NCI-H774 (cell line): ENCODE measurements at places on chromosomes 16 and 17.

- DNase-seq = no peak
Measured at GRCh38 chr16:31880322-31880979, 6.8 kb downstream of the ZNF267 start.

GRCh38 chr16:55508271-55508921 lies 476 bp upstream of the LPCAT2 start:
- no peak for DNase-seq

- DNase-seq = no peak
Measured at GRCh38 chr17:51029142-51029541, 91.5 kb downstream of the SPAG9 start.

DNA sequence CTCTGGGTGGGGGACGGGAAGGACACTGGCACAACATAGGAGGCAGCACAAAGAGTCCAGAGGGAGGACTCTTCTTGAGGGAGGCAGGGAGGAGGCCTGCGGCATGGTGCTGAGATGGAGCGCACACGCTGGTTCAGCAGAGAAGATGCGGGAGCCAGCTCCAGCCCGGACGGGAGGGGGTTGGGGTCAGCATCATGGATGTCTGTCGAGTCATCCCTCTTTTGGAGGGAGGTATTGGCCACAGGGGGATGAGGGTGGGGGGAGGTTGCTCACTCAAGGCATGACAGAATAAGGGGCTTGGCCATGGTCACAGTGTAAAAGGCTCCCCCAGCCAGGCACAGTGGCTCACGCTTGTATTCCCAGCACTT lies 19.3 kb downstream of the DCAKD start:
- no peak for DNase-seq

GRCh38 chr17:73430848-73431247 lies 119.0 kb upstream of the CDC42EP4 start:
- peak; percentile 74 for DNase-seq

DNA sequence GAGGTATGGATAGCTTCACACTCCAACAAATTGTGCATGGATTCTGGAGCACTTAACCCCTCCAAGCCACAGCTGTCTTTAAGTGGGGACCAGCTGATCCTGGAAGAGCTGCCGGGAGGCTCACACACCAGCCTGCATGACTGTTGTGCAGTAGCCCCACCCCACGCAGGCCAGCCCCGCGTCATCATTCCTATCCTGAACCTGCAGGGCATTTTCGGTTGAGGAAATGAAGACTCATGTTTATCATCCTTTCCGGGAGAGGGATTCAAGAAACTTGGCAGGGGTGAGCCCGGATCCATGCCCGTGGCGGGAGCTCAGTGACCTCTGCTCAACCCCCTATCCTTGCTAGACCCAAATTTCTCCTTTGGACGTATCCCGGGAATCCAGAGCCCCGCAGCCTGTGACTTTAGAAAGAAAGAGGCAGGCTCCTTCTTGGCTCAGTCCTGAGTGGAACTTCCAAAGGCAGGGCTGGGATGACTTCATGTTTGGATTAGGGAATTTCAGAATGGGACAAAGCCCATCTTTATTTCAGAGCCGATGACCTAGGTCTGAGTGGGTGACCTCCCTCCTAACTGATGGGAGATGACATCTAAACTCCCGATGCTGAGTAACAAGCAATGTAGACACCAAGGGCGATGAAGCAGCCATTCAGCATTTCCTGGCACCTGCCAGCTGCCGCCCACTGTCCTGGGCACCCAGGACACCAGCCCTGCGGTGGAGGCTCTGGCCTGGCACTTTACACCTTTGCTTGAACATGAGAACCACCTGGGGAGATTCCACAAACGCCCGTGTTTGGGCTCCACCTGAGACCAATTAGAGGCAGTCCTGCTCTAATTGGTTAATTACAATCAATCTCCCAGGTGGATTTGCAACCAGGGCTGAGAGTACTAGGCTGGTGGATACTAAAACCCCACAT lies 43.3 kb upstream of the CMIP start:
- DNase-seq = no peak
